ENCODE measurements at places on chromosomes 12 and 14.
A peak's percentile ranks its signal among the peaks of the same experiment; 100 is the strongest.

DNA sequence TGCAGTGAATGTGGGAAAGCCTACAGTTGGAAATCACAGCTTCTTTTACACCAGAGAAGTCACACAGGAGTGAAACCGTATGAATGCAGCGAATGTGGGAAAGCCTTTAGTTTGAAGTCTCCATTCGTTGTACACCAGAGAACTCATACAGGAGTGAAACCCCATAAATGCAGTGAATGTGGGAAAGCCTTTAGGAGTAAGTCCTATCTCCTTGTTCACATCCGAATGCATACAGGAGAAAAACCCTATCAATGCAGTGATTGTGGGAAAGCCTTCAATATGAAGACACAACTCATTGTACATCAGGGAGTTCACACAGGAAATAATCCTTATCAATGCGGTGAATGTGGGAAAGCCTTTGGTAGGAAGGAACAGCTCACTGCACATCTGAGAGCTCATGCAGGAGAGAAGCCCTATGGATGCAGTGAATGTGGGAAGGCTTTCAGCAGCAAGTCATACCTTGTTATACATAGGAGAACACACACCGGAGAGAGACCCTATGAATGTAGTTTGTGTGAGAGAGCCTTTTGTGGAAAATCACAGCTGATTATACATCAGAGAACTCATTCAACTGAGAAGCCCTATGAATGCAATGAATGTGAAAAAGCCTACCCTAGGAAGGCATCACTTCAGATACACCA is 24.6 kb downstream of the ZNF26 start:
- no peak for DNase-seq

- no peak for DNase-seq
These were observed 58.3 kb downstream of the ARF6 start for GRCh38 chr14:49951229-49951607.

GRCh38 chr12:12024911-12025682 is 45.6 kb upstream of the BCL2L14 start:
- DNase-seq = no peak

- no peak for DNase-seq
These were observed 1.7 kb upstream of the LAG3 start for GRCh38 chr12:6770600-6770999.

DNA sequence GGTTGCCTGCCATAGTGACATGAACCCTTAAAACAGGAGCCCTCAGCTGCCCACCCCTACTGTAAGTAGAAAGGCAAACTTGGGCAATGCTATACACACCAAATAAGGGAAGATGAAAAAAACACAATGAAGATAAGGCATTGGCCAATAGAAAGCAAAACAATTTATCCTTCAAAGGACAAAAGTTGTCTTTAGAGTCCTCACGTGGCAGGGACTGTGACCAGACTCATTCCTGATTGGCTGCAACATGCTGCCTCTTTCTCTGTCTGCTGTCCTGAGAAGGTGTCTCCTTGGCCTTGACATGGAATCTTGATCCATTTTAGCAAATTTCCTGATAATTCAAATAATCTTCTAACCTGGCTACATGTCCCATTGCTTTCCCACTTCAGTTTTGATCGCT is 131.9 kb downstream of the GPR135 start:
- DNase-seq = no peak

GRCh38 chr12:119770146-119770545 is 102.2 kb downstream of the PRKAB1 start:
- DNase-seq = no peak

- DNase-seq = peak; percentile 87
These were observed 2.6 kb downstream of the WNK1 start for GRCh38 chr12:754851-755562.

DNA sequence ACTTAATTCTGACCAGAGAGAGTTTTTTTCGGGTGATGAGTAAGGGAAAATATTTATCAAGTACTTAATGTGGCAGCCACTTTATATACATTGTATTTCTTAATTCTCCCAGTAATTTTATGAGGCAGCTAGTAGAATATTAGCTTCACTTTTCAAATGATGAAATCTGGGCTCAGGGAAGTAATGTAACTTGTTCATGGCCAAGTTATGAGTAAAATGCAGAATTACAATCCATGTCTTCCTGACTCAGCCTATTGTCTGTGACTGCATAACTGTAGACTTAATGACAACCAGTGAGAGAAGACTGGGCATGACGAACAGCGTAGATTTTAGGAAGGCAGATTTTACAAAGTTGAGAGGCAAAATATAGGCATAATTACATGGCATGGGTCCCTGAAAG is 106.7 kb upstream of the MIS18BP1 start:
- DNase-seq = no peak

GRCh38 chr12:116257215-116257614 is 20.3 kb downstream of the MED13L start:
- no peak for DNase-seq
